ENCODE measurements at places on chromosomes 16 and 17. TPM values are rescaled to one million over a fixed set of nuclear protein-coding genes. Genes with fewer than 3 reads are reported as not detected.

TNP2 gene
- not detected for total RNA-seq

RAB26 gene
- total RNA-seq = 0.42 TPM

KRT17 gene
- not detected for total RNA-seq

IRX5 gene
- total RNA-seq = 0.13 TPM

PIGL gene
- total RNA-seq = 32.6 TPM

PTX4 gene
- total RNA-seq = not detected

SULT1A1 gene
- 10.0 TPM for total RNA-seq

C16orf46 gene
- 0.51 TPM for total RNA-seq

PRSS27 gene
- 1.4 TPM for total RNA-seq

ABCA6 gene
- total RNA-seq = 0.15 TPM

TBC1D3G gene
- total RNA-seq = not detected

FBXL16 gene
- 5.7 TPM for total RNA-seq

CLEC18A gene
- total RNA-seq = not detected

TMEM100 gene
- not detected for total RNA-seq

PYDC1 gene
- total RNA-seq = not detected

SHISA6 gene
- not detected for total RNA-seq

P2RX5 gene
- total RNA-seq = 15.4 TPM

ZP2 gene
- total RNA-seq = not detected

KRTAP4-6 gene
- total RNA-seq = not detected

FBXO39 gene
- not detected for total RNA-seq

OTOP3 gene
- total RNA-seq = not detected

TNS4 gene
- total RNA-seq = 4.7 TPM

C16orf92 gene
- not detected for total RNA-seq

STAC2 gene
- total RNA-seq = not detected

CCDC154 gene
- 1.4 TPM for total RNA-seq

TLK2 gene
- 34.9 TPM for total RNA-seq

ITGAD gene
- not detected for total RNA-seq

MIF4GD gene
- 43.9 TPM for total RNA-seq

CLDN9 gene
- total RNA-seq = not detected

CBFA2T3 gene
- not detected for total RNA-seq

CUEDC1 gene
- total RNA-seq = 0.30 TPM

CDRT15 gene
- total RNA-seq = not detected

NPB gene
- 0.17 TPM for total RNA-seq

GPR179 gene
- total RNA-seq = 0.06 TPM

MYH1 gene
- not detected for total RNA-seq

KRT12 gene
- total RNA-seq = not detected

BAIAP3 gene
- total RNA-seq = 0.31 TPM

IGFBP4 gene
- total RNA-seq = 1.9 TPM

TRPV3 gene
- total RNA-seq = 0.61 TPM

LRRC37A gene
- total RNA-seq = 1.0 TPM

All from activated CD8-positive, alpha-beta memory T cell treated with anti-CD3 and anti-CD28 coated beads for 36 hours (primary cell).